AG08395 (cell line): ENCODE measurements at places on chromosomes 7 and 10.

GRCh38 chr7:44979481-44980392, 922 bp upstream of the MYO1G start:
- DNase-seq = peak; percentile 43

DNA sequence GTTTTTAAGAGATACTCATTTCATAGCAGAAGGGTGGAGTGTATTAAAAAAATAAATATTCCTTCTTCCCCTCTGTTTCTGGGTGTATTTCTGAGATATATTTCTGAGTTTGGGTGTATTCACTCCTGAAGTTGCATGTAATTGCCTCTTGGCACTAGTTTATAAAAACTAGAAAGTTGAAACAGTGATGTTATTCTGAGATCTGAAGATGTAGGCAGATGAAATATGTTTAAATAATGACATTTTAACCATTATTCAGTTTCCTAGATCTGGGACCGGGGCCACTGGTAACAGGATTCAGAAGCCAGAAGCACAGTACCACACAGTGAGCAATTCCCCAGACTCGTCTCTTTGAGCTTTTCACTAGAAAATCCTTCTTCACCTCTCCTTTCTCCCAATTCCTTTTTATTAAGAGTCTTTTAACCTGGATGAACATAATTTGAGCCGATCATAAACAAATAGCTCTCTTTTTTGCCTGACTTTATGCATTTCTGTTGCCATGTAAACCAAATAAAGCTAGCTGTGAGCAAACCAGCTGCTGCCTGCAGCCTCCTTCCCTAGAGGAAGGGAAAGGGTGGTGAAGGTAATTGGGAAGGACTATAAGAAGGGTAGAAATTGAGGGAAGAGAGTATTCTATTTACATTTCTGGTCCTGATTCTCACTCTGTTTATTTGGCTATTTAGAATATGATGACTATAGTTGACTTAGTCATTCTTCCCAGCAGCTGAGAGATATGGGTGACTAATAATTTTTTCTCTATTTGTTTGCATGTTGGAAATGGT, 101.8 kb upstream of the STRIP2 start:
- DNase-seq = peak; percentile 66

GRCh38 chr10:133034092-133034491, 53.6 kb upstream of the ADGRA1 start:
- no peak for DNase-seq

- DNase-seq = peak; percentile 60
These were observed 15.6 kb downstream of the PDAP1 start for GRCh38 chr7:99392659-99393354.

DNA sequence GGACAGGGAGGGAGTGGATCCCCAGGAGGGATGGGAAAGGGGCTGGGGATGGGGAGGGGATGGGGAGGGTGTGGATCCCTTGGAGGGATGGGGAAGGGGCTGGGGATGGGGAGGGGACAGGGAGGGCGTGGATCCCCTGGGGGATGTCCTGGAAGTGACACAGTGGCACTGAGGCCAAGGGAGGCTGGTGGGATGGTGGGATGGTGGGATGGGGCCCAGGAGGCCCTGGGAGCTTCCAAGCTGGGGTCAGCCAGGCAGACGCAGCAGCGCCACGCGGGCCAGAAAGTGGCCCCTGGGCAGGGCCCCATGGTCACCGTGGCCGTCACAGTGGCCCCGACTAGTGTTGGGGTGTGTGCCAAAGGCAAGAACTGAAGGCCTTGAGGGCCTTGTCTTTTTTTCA, 67.8 kb downstream of the INPP5A start:
- DNase-seq = no peak

DNA sequence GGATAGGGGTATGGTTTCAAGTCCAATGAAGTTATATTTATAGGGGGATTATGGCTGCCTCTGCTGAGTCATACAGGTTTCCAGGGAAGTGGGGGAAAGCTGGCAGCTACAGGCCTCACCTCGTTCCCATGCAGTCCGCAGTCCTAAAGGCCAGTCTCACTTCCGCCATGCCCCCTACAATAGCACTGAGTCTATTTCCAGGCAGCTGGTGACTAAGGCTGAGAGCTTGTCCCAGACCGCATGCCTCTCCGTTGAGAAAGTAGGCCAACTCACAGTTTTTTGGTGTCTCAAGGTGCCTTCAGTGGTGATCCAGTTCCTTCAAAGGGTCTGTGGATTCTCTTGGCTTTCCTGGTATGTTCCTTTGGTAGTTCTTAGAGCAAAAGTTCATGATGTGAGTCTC, 203.9 kb upstream of the GLI3 start:
- no peak for DNase-seq

GRCh38 chr10:73857446-73857845, 16.9 kb downstream of the CAMK2G start:
- DNase-seq = peak; percentile 62

DNA sequence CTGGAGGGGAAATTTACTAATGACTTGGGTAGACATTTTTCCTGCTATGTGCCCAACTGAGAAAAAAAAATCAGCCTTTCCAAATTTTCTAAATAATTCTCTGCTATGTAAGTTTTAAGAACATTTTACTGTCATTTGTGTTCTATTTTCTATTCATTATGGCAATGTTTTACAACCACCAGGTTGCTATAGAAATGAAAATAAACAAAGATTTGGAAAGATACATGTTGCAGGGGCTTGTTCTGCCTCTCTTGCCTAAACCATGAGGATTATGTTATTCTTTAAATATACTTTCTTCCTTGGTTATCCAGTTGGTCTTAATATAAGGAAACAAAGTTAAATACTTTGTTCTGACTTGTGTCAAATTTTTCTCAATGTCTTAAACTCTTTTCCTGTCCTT, 257.2 kb downstream of the TWIST1 start:
- DNase-seq = no peak

DNA sequence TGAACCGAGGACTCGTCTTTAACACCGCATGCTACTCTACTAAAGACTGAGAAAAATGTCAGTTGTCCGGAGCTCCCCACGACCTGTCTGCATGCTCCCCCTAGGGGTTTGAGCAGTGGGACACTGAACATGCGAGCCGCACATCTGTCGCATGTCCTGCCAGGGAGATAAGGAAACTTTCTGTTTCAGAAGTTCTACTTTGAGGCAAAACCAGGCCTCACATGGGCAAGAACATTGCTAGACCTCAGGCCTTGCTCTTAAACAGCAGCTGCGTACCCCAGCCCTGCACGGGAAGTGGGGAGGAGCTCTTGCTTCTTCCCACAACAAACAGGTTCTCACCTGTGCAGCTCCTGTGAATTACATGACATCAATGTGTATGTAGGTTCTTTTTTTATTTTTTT, 30.3 kb upstream of the HERPUD2 start:
- no peak for DNase-seq

DNA sequence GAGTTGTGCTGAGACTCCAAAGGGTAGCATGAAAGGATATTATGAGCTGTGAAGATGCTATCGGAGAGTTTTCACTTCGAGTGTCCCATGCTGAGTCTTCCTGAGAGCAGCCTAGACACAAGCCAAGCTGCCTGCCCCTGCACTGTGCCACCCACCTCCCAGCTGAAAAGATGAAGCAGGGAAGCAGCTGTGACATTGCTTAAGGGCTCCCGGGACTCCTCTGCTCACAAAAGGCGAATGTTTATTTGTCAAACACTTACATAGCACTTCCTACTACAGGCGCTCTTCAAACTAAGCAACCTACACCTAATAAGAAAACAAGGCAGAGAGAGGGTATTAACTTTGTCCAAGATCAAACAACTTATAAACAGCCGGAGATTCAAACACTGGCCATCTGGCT, 95.6 kb downstream of the OSBPL3 start:
- no peak for DNase-seq

DNA sequence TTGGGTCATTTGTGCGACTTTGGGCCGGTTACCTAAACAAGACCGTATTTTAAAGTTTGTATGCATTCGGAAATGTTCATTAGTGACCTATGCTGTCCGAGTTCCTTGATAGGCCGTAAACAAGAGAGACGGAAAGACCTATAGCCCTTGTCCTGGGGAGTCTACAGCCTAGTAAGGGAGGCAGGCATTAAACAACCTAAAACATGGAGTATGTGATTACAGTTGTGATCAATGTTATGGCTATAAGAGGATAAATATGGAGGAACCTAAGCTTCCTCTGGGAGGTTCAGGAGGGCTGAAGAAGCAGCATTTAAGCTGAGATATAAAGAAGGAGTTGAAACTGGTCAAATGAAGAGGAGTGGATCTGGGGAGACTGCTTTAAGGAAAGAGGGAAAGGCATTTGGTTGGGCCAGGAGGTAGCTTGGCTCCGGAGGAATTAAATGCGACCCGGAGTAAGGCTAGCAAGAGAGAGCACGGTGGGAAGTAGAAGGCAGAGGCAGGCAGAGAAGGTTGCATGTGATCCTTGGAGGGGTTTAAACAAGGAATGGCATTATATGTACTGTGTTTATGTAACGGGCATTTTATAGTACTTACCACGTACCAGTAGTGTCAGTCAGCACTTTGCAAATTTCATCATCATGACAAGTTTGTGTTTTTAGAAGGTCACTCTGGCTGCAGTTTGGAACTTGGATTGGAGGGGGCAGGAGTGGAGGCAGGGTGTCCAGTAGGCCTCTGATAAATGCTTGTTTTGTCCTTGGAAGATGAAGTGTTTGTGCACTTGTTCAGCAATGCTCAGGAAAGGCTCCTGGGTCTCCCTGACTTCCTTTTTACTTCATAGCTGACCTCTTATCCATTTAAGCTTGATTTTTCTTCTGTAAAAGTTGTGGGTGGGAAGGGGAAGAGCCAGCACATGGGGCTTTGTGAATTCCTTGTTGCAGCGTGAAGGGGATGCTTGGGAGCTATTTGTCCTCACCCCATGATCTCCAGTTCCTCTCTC, 1.0 kb upstream of the AVPI1 start:
- peak; percentile 12 for DNase-seq

DNA sequence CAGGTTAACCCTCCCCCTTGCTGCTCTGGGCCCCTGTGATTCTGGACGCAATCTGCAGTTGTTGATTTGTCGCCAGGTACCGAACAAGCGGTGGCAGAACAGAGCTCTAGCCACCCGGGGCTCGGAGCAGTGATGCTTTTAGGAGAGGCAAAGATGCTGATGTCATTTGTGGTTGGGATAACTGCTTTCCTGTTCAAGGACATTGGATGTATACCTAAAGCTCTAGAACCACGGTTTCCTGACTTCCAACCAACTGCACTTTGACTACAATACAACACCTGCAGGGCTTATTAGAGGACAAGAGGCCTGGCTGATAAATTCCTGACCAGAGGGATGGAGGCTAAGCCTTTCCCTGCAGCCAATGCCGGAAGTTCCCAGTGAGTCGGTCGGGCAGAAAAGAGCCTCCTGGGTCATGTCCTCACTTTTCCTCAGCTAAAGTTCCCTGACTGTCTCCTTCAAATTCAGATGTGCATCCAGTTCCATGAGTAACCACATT, 6.5 kb upstream of the RBM20 start:
- DNase-seq = no peak

GRCh38 chr10:96740579-96741281, 20.4 kb upstream of the PIK3AP1 start:
- DNase-seq = no peak

DNA sequence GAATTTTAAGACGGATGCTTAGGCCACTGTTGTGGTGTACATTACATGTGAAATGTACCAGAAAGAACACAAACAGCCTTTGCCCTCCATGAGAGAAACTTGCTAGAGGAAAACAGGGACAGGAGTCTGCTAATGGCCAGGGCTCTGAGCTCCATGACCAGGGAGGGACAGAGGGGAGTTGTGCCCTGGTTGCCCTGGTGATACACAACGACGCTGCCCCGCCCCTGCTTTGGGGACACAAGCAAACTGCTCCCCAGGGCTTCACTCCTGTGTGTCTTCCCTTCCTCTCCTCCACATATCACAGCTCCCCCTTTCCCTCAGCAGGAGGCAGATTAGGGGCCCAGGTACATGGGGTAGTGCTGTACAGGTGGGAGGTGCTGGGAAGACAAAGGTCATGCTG, 36.2 kb downstream of the AMPH start:
- no peak for DNase-seq

DNA sequence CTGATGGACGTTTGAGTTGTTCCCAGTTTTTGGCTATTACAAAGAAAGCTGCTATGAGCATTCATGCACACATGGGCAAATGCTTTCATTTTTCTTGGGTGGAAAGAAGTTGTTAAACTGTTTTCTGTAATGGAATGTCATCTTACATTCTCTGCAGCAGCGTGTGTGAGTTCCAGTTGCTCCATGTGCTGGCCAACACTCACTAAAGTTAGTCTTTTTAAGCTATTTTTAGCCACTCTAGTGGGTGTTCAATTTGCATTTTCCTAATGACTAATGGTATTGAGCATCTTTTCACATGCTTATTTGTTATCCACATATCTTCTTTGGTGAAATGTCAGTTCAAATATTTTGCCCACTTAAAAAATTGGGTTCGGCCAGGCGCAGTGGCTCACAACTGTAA, 82.8 kb upstream of the COL13A1 start:
- peak; percentile 24 for DNase-seq

- no peak for DNase-seq
These were observed 52.3 kb downstream of the SHTN1 start for GRCh38 chr10:116952729-116953128.

- DNase-seq = no peak
These were observed 34.0 kb upstream of the EZH2 start for GRCh38 chr7:148918058-148918596.

DNA sequence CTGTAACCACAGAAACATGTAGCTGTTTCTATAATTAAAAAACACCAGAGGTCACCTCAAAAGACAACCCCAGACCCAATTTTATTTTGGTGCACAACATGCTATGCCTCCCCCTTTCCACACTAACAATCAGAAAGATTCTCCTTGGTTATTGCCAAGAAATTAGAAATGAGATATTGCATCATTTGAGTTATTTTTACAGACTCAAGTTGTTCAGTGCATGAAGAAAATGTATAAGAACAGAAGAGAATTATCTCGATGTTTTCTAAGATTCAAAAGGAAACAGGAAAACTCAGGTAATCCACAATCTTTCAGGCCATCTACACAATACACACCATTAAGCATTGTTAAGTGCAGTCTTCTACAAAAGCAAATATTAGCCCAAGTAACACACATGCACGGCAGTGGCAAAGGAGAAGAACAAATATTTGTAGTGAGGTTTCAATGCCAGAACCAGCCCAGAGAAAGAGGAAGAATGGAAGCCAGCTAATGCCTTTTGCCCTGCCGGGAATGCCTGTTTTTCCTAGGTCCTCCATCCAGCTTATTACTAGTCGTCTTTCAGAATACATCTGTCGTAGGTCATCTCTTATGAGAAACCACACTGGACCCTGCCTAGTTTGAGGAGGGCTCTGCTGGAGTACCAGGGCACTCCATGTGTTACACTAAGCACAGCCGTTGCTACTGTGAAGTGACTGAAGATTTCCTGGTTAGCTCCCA, 67.6 kb upstream of the C1GALT1 start:
- DNase-seq = no peak

DNA sequence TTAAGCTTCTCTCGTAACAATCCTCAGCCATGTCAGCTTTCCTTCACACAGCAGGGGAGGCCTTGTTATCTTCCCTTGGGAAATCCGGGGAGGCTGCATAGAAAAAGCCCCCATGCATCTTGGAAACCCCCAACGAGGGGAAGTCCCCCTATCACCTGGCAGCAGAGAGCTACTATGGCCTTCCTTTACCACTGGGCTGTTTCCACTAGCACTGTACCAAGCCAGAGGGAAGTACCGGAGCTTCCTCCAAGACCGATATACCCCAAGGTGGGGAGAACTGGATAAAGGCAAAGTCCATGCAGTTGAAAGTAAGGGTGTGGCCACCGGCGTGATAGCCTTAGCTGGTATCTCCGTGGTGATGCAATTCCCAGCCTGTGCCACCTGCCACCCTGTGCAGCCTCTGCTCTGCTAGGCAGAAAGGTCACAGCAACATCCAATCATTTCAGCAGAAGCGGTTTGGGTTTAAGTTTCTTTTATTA, 4.4 kb upstream of the CLIP2 start:
- no peak for DNase-seq
